ENCODE measurements at places on chromosomes 6 and 20. TPM values are rescaled to one million over a fixed set of nuclear protein-coding genes. Genes with fewer than 3 reads are reported as not detected.

SNPH gene
- 1.6 TPM for total RNA-seq

DNA sequence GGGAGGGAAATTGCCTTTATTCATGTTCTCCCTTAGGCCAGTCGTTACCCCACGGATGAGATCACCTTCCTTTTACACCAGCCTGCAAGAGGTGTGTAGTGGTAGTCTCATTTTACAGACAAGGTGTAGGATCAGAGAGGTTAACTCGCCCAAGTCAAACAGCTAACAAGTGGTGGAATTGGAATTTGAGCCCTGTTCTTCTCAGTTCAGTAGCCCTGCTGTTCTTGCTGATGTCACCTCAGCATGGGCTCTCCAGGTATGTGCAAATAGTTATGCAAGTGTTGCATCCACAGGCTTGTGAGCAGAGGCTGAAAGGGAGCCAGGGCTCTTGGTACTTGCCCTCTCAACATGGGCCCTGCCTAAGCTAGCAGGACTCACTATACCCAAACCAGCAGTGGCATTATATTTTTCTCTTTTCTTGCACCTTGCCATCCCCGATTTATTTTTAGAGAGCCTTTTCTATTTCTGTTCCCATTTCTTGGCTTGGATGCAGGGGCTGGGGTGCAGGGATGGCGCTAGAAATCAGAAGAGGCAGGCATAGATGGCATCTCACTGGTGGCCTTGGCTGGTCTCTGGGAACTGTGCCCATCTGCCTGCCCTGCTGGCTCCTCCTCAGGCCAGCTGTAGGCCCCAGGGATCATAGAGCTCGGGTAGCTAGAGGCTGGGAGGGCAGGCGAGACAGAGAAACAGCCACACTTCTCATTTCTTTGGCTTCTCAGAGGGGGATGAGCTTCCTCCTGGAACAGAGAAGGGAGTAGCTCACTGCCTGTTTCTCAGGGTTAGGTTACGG, 18.2 kb downstream of the PPARD start:
- H3K4me3 ChIP-seq: no peak overlapping the region
- DNase-seq: peak; percentile 42
- peaks cover 14% of the 10 kb centered on the region for H3K36me3 ChIP-seq
- peaks cover 10% of the 10 kb centered on the region for H3K4me1 ChIP-seq

- H3K4me1 ChIP-seq: no peaks in the 10 kb centered on the region
- H3K27ac ChIP-seq: no peak overlapping the region
- H3K36me3 ChIP-seq: no peaks in the 10 kb centered on the region
- DNase-seq: no peak
- no peaks in the 10 kb centered on the region for H3K27me3 ChIP-seq
- H3K4me3 ChIP-seq: no peak overlapping the region
Measured at GRCh38 chr6:153957394-153957793, 81.6 kb upstream of the OPRM1 start.

- H3K27ac ChIP-seq: no peak overlapping the region
- no peak for DNase-seq
- no peak overlapping the region for H3K4me3 ChIP-seq
- no peaks in the 10 kb centered on the region for H3K4me1 ChIP-seq
- no peaks in the 10 kb centered on the region for H3K27me3 ChIP-seq
Measured at GRCh38 chr6:40524797-40525585, 62.2 kb downstream of the LRFN2 start.

ATAT1 gene
- total RNA-seq: 13.3 TPM

DNA sequence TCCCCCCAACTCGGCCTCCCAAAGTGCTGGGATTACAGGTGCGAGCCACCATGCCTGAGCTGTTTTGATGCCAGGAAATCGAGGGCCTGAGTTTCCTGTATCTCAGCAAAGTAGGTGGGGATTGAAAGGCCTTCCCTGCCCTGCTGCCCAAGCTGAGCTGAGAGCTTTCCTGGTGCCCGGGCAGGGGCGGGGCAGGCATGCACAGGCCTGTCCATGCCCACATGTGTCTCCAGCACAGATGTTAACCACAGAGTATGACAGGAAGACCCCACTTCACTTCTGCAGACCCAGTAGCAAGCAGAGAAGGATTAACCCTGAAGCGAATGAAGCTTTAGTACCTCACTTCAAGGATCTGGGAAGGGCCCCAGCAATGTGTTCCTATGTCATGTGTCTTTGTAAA, 66.0 kb downstream of the GPR6 start:
- H3K4me3 ChIP-seq: no peak overlapping the region
- no peaks in the 10 kb centered on the region for H3K36me3 ChIP-seq
- no peak for DNase-seq

- H3K4me3 ChIP-seq: no peak overlapping the region
- no peaks in the 10 kb centered on the region for H3K4me1 ChIP-seq
- peak; percentile 76 for DNase-seq
- no peaks in the 10 kb centered on the region for H3K27me3 ChIP-seq
Measured at GRCh38 chr6:149443411-149444181, 41.2 kb downstream of the ZC3H12D start.

TREM2 gene
- total RNA-seq: 10.7 TPM

GRCh38 chr6:75244063-75244584, 523 bp upstream of the COX7A2 start:
- DNase-seq: no peak
- H3K4me3 ChIP-seq: peak overlapping the region; percentile 41
- peak overlapping the region; percentile 94 for H3K27ac ChIP-seq
- peaks cover 2% of the 10 kb centered on the region for H3K4me1 ChIP-seq
- H3K27me3 ChIP-seq: peaks cover 3% of the 10 kb centered on the region
